Right lobe of liver (tissue), 6 donors: ENCODE measurements at places on chromosomes 5 and 9. TPM values are rescaled to one million over a fixed set of nuclear protein-coding genes. Genes with fewer than 3 reads are reported as not detected.
A peak's percentile ranks its signal among the peaks of the same experiment; 100 is the strongest.

- DNase-seq = peak; percentile 92
Measured at GRCh38 chr9:12972608-12973589, 198.1 kb downstream of the LURAP1L start.

DNA sequence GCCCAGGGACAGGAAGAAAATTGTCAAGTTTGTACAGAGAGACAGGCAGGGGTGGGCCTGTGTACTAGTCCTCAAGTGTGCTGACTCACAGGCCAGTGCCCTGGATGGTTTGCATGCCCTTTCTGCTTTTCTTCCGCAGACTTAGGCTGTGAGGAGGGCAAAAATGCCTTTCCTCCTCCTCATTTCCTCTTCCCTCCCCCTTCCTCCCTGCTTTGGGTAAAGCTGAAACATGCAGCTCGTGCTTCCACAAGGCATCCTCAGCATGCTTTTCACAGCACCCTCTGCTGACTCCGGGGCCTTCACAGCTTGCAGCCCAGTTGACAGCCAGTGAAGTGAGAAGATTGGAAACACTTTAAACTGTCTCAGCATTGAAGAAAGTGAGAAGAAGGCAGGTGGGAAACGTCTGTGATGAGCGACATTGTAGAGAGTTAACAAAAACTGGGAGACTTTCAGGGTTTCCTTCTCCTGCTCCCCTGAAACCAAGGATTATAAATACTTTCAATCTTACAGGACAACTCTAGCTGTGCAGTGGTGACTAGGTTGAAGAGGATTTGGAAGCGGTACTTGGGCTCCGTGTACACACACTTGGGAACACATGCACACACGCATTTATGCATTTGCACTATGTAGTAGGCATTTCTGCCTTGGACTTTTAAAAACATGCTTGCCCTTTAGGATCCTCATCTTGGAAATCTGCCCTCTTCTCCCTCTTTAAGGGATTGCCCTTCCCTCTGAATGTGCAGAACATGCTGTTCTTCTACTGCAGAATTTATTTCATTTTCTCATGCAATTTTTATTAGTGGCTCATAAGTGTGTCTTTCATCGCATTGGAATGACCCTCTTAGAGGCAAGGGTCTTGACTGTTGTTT is 138.8 kb downstream of the GRIA1 start:
- no peak for DNase-seq

GRCh38 chr9:38413283-38413682 is 11.0 kb downstream of the IGFBPL1 start:
- DNase-seq = no peak

Gene SPINK7
- total RNA-seq = not detected

Gene HTR1A
- not detected for total RNA-seq

- DNase-seq = no peak
Measured at GRCh38 chr5:65061974-65062353, 293.2 kb downstream of the CWC27 start.

DNA sequence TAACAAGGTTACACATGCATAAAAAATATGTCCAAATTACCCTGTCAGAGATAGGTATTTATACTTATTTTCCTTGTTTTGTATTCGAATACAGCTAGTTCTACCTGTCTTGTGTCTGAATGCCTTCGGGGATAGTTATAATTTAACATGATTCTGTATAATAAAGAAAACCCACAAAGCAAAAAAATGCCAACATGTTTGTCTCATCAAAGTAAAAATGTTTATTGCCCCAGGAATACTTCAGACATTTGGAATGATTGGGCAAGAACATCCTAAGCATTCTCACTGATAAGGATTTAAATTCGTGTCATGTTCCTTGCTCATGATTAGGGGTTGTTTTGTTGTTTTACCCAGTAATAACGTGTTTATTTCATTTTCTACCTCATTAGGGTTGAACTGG is 74.5 kb downstream of the DOCK8 start:
- no peak for DNase-seq

Gene GRHPR
- 383 TPM for total RNA-seq

Gene UBLCP1
- 9.5 TPM for total RNA-seq

Gene SLC4A9
- not detected for total RNA-seq

- no peak for DNase-seq
Measured at GRCh38 chr5:176790941-176791340, 19.4 kb upstream of the UNC5A start.

Gene FAM120A
- total RNA-seq = 89.5 TPM

Gene IRX2
- not detected for total RNA-seq

Gene PCDHAC2
- 0.68 TPM for total RNA-seq

DNA sequence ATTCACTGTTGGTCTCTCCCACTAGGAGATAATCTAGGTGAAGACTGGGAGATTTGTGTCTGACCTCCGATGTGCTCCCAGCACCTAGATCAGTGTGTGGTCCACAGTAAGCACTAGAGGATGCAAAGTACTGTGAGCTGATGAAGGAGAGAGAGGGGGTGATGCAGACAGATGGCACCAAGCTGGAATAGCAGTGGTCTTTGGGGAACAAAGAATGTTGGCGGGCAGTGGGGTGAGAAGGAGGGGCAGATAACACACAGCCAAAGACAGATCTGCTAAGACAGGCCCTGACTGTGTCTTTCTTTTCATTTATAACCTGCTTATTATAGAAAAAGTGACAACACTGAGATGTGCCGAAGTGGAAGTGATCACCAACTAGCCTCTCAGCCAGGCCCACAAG is 37.5 kb downstream of the ERGIC1 start:
- no peak for DNase-seq

DNA sequence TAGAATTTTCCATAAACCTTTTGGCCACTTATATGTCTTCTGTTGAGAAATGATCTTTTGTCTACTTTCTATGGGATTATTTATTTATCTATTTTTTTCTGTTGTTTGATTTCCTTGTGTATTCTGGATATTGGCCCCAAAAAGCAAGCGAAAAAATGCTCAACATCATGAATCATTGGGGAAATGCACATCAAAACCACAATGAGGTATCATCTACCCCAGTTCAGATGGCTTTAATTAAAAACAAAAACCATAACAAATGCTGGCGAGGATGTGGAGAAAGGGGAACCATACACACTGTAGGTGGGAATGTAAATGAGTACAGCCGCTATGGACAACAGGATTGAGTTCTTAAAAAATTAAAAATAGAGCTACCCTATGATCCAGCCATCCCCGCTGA is 125.0 kb upstream of the LPCAT1 start:
- no peak for DNase-seq

Gene DNAH5
- total RNA-seq = 16.2 TPM

Gene ODF2
- 6.7 TPM for total RNA-seq

Gene SLCO6A1
- not detected for total RNA-seq

Gene PTPN3
- total RNA-seq = 29.6 TPM

GRCh38 chr9:137044502-137045177 is 1.3 kb downstream of the NPDC1 start:
- no peak for DNase-seq

GRCh38 chr5:32690153-32690552 is 21.0 kb upstream of the NPR3 start:
- DNase-seq = no peak

- DNase-seq = no peak
Measured at GRCh38 chr5:170263906-170264305, 31.1 kb downstream of the C5orf58 start.

DNA sequence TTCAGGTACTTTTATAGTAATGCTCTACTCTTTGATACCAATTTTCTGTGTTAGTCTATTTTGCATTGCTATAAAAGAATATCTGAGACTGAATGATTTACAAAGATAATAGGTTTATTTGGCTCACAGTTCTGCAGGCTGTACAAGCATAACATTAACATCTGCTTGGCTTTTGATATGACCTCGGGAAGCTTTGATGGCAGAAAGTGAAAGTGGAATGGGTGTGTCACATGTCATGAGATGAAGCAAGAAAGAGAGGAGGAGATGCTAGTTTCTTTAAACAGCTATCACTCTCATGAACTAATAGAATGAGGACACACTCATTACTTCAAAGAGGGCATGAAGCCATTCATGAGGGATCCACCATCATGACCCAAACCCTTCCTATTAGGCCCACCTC is 270.9 kb upstream of the IL12B start:
- DNase-seq = no peak

Gene SLC1A1
- total RNA-seq = 22.0 TPM

DNA sequence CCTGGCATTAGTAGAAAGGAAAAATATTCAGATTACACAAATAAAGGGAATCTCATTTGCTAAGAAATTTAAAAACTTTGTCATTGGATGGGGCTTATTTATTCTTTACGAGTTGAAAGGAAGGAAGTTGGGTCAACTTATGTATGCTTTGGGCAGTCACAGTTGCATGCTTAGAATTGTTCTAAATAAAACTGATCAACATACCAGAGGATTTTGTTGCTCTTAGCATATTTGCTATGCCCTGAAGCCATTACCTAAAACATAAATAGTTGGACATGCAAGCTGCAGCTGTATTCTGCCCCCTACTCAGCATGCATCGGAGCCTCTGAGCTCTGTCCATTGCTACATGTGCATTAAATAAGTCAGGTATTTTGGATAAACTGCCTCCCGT is 172.7 kb upstream of the MEF2C start:
- no peak for DNase-seq
